NCI-H748 treated with DMSO at 0.1 percent for 48 hours (cell line): ENCODE measurements at places on chromosomes 11 and 22.
A peak's percentile ranks its signal among the peaks of the same experiment; 100 is the strongest.

DNA sequence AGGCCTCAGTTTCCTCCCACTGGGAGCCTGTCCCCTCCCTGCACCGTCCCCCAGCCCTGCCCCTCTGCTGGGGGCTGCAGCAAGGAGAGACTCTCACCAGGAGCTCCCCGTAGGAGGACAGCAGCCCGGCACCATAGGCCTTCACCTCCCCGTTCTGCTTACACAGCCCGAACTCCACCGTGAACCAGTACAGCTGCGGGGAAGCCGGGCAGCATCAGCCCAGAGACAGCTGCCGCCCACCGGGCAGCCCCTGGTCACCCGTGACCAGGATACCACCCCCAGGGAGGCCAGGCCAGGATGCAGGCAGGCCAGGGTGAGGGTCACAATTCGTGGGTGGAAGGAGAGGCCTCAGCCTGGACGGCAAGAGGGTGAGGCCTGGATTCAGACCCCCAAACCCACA lies 4.6 kb upstream of the INS start:
- no peak for DNase-seq

DNA sequence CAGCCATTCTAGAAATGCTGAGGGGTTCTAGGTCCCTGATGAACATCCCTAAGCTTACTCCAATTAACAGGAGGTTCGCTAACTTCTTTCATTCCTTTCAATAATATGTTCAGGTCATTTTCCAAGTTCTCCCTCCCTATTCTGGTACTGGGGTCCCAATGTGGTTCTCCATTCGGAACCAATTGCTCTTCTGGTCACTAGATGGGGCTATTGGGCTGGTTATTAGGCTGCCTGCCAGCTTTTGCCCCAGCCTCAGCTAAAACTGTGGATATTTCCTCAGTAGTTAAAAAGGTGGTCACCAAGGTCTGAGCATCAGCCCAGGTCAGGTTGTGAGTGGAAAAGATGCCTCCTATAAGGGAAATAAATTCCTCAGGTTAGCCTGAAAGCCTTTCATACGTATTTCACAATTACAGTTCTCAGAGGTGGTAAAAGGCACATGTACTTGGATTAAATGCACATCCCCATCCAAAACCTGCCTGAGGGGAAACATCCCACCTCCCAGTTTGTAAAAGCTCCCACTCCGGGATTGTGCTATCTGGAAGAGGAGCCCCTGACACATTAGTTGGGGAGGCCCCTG lies 161.1 kb upstream of the CCDC179 start:
- no peak for DNase-seq

GRCh38 chr11:45383224-45383623 lies 97.1 kb upstream of the SYT13 start:
- DNase-seq: no peak

- no peak for DNase-seq
Observed at GRCh38 chr11:10021563-10021962, 272.5 kb downstream of the SBF2 start.

DNA sequence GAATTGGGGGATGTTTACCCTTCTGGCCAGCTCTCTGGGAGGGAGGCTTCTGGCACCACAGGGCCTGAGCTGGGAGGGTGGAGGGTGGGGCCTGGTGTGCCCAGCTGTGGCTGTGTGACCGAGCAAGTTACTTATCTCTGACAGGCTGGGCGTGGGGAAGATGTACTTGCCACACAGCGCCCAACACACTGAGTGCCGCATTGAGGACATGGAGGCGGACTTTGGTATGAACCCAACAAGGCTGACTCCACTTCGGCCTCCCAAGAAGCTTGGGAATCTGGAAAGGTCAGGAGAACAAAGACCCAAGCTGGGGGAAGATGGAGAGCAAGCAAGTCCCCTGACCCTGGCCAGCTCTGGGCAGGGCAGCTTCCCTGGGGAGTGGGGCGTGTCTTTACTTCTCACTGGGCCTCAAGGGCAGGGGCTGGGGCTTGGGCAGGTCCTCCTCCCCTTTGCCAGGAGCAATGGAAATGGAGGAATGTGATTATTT lies 2.4 kb upstream of the MGAT3 start:
- no peak for DNase-seq

DNA sequence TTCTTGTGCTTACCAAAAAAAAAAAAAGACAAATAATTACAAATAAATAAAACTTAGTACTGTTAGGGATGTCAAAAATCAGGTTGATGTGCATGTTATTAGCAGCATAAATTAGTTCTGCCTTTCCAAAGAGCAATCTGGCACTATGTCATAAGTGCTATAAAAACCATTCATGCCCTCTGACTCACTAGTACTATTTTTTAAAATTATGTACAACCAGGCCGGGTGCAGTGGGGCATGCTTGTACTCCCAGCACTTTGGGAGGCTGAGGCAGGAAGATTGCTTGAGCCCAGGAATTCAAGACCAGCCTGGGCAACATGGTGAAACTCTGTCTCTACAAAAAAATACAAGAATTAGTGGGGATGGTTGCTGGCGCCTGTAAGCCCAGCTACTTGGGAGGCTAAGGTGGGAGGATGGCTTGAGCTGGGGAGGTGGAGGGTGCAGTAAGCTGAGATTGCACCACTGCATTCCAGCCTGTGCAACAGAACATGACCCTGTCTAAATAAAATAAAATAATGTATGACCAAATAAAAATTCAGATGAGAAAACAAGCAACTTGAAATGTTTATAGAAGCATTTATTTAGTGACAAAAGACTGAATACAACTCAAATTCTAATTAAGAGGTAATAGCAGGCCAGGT lies 25.3 kb downstream of the UEVLD start:
- DNase-seq: no peak

DNA sequence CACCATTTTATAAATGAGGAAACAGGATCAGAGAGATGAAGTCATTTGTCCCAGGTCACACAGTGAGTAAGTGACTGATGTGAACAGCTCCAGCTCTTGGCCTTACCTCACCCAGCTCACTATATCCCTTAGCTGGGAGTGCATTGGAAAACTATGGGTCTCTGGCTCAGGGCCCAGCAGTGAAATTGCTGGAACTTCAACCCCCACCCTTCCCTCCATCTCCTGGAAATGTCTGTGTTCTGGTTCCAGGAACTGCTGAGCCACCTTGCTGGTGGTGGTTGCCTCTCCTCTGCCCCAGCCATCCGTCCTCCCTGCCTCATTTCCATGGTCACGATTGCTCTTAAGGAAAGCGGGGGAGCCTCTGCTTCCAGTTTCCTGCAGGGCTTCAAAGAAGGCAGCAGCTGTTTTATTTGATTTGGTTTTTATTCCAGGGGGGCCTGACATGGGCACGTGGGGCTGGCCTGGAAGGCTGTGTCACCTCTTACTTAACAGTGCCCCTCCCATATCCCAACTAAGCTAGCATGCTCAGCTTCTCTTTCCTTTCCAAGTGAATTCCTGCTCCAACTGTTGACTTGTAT lies 46.2 kb upstream of the CSTF3 start:
- DNase-seq: no peak

- no peak for DNase-seq
Observed at GRCh38 chr22:43905681-43906080, 13.9 kb upstream of the PNPLA5 start.

DNA sequence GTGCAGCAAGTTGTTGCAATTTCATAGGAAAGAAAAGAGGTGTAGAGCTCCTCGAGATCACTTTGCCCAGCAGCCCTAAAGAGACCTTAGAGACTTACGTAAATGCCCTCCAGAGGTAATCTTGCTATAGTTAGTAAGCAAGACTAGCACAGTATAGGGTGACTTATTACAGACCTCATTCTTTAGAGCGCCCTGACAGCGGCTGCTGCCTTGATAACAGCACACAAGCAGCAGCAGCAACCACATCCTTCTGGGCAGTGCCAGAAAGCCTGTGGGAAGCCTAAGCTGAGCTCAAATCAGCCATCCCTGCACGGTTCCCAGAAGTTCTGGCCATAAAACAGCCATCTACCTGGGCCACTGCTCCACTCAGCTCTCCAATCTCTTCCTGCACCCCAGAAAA lies 22.6 kb upstream of the OR56B1 start:
- no peak for DNase-seq

GRCh38 chr22:50305923-50306566 lies 1.4 kb downstream of the PLXNB2 start:
- peak; percentile 28 for DNase-seq

GRCh38 chr11:20227631-20228030 lies 67.4 kb upstream of the DBX1 start:
- no peak for DNase-seq

DNA sequence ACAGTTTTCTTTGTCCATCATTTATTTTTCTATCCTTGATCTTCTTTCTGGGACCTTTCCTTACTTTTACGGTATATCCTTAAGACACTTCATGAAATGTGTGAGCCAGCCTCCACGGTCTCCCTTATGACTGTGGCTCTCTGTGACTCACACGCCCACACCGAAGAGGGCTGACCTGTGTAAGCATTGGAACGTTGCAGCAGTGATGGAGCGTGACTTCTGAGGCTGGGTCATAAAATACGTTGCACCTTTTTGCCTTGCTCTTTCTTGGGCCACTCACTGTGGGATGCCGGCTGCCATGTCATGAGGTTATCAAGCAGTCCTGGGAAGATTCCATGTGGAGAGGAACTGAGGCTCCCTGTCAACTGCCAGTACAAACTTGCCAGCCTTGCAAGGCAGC lies 96.3 kb upstream of the RAB1B start:
- DNase-seq: no peak

GRCh38 chr11:117337076-117337475 lies 9.4 kb downstream of the CEP164 start:
- DNase-seq: no peak

GRCh38 chr22:23835484-23836144 lies 3.2 kb downstream of the DERL3 start:
- DNase-seq: no peak

- DNase-seq: no peak
Observed at GRCh38 chr11:117062498-117062897, 35.7 kb downstream of the SIK3 start.

- DNase-seq: no peak
Observed at GRCh38 chr11:20155683-20156279, 4.5 kb downstream of the DBX1 start.

GRCh38 chr11:65471447-65471891 lies 27.4 kb upstream of the MALAT1 start:
- no peak for DNase-seq

DNA sequence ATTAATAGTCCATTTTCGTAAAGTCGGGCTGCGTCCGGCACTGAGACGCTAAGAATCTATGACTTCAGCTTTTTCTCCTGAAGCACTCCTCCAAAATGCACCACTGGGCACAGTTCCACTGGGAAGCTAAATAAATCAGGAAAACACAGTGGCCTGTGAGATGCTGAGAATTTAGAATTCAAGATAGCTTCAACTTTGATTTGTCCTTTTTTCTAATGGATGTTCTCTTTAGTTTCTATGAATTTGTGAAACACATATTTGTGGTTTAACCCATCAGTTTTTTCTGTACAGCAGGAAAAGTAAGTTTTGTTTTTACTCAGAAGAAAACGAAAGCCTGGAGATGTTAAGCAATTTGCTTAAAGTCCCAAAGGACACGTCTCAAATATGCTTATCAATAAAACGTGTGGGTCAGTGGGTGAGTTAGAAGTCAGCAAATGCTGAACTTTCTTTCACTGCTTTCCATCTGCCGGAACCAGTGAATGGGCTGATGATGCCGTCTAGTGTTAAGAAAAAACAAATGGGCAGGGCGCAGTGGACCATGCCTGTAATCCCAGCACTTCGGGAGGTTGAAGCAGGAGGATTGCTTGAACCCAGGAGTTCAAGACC lies 40.7 kb upstream of the CLMP start:
- DNase-seq: no peak

GRCh38 chr11:90822996-90823395 lies 600.1 kb upstream of the CHORDC1 start:
- DNase-seq: no peak

DNA sequence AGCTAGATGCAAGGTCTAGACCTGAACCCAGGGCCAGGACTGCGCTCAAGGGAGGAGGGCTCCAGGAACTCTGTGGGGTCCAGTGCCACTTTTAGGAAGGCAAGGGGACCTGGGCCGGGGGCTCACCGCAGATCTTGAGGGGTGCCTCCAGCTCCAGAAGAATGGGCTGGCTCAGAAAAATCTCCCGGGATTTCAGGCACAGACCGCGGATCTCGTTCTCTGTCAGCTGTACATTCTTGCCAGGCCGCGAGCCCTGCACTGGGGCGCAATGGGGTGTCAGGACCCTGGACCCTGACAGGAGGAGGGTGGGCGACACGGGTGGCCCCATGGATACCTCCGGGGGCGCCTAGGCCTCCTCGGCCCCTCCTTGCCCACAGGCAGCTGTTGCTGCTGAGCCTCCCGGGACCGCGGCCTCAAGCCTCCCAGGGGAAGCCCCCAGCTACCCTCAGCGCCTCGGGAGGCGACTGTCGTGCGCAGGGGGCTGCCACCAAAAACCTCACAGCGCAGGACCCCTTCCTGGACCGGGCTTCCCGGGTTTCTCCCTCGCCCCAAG lies 640 bp downstream of the PPP1CA start:
- no peak for DNase-seq

DNA sequence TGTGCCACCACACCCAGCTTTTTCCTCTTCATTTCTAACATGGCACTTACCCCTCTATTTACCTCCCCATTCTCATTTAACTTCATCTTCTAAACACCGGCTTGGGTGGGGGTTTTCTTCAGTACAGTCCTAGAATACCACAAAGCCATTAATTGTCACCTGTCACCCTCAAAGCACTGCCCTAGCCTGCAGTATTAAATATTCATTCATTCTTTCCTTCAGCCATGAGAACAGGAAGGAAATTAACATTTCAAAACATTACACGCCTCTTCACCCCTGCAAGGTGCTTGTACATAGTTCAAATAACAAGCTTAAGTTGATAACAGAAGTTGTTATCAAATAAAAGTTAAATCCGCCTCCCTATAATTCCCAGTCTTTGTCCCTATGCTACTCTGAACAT lies 10.7 kb upstream of the VPS37C start:
- DNase-seq: no peak

DNA sequence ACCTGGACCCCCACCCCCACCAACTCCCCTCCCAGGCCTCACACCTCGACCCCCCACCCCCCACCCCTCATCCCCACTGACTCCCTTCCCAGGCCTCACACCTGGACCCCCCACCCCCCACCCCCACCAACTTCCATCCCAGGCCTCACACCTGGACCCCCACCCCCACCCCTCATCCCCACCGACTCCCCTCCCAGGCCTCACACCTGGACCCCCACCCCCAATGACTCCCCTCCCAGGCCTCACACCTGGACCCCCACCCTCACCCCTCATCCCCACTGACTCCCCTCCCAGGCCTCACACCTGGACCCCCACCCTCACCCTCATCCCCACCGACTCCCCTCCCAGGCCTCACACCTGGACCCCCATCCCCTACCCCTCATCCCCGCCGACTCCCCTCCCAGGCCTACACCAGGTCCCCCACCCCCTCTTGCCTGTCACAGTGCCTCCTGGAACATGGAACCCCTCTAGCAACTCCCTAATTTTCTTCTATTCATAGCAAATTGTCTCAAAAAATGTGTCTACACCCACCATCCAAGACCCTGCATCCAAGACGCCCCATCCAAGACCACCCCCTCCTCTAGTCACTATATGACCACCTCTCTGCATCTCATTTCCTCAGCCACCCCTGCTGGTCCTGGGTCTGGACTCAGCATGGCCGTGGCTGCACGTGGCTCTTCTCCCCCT lies 36.9 kb upstream of the BRSK2 start:
- no peak for DNase-seq
